ENCODE measurements at places on chromosomes 6 and 20.

DNA sequence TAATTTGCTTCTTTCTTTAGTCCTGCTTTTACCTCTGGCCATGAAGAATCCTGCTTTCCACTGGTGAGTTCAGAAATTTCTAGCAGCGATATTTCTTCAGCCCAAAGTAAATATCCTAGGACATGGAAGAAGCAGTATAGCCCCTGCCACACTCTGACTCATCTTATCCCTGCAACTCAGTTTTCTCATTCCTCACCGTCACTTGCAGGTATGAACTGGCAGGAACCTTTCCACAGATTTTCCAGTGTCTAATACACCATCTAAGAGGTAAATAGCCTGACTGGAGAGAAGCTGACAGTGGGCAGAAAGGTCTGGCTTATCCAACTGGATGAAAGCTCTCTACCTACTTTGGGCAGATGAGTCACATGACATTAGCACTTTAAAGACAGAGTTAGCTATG, 816.7 kb upstream of the FLRT3 start:
- DNase-seq = no peak

GRCh38 chr6:127946388-127946787, 45.5 kb upstream of the THEMIS start:
- DNase-seq = no peak

DNA sequence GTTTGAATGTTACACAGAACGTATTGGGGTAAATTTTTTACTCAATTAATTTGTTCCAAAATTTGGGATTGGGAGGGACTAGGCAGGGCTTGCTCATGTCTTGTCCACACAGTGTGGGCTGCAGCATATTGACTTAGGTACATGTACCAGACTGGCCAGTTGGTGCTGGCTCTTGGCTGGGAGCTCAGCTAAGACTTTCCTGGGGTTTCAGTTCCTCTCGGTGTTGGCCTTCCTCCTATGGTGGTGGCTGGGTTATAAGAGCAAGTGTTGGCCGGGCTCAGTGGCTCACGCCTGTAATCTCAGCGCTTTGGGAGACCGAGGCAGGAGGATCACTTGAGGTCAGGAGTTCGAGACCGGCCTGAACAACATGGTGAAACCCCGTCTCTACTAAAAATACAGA, 4.9 kb downstream of the CENPQ start:
- no peak for DNase-seq

DNA sequence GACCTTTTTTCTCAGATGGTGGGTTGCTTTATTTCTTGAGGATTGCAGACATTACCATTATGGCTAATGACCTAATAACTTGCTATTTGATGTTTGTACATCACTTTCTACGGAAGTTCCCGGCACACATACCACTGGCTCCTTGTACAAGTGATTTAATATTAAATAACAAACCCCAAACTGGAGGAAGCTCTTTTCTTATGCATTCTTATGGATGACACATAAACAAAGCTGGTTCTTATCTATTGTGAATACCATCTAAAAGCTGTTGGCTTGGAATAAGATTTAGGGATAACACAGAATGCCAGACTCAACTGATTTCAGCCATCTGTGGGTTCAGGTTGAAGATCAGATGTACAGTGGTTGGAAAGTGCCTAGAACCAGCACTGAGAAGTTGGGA, 272.6 kb downstream of the TSHZ2 start:
- DNase-seq = no peak

GRCh38 chr20:54199721-54200176, 8.1 kb upstream of the PFDN4 start:
- DNase-seq = peak; percentile 84

GRCh38 chr6:41424370-41425058, 89.1 kb downstream of the NCR2 start:
- DNase-seq = peak; percentile 73

Data from NCI-H2171 treated with DMSO at 0.1 percent for 48 hours (cell line).